ENCODE measurements at places on chromosomes 5 and 9. TPM values are rescaled to one million over a fixed set of nuclear protein-coding genes. Genes with fewer than 3 reads are reported as not detected.
A peak's percentile ranks its signal among the peaks of the same experiment; 100 is the strongest.

SAXO1 gene
- total RNA-seq = not detected

DNA sequence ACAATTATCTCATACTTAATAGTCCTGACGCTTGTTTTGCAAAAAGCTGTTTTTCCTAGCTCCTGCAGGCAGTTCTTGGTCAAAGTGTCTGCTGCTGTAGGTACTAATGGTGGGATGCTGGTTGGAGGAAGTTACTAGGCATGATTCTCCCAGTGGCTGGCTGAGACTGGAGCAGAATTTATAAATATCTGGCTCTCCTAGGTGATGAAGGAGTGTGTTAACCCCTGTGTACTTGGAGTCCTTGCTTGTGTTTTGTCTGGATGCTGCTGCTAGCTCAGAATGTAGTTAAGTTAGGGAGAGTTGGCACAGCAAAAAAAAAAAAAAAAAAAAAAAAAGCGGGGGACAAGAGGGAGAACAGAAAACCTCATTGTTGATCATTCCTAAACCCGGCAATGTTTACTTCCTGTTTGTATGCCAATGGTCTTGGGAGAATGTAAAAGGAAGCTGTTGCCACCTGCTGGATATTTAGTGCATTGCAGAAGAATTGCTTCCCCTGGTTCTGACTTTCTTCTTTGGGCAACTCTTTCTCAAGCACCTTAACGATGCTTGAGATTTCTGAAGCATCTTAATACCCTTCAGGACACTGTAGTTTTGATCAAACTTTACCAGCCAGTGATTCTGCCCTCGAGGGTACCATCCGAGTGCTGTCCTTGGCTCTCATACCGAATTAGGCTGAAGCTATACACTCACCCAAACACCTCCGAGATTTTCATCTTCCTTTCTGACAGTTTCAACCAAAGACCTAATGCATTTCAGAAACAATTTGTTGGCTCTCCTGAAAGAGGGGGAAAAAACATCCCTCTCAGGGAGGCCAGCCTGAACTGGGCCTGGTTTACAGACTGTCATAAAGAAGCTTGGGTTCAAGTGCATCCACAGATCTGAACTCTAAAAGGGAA lies 71.7 kb upstream of the WWC1 start:
- peaks cover 19% of the 10 kb centered on the region for H3K27me3 ChIP-seq
- H3K36me3 ChIP-seq = no peaks in the 10 kb centered on the region
- H3K4me1 ChIP-seq = peaks cover 6% of the 10 kb centered on the region
- peak; percentile 28 for DNase-seq
- H3K27ac ChIP-seq = no peak overlapping the region
- no peak overlapping the region for H3K4me3 ChIP-seq

- no peaks in the 10 kb centered on the region for H3K27me3 ChIP-seq
- H3K27ac ChIP-seq = no peak overlapping the region
- no peaks in the 10 kb centered on the region for H3K4me1 ChIP-seq
- H3K36me3 ChIP-seq = no peaks in the 10 kb centered on the region
- DNase-seq = no peak
Measured at GRCh38 chr9:106885451-106885850, 22.5 kb downstream of the ZNF462 start.

- H3K27me3 ChIP-seq = no peaks in the 10 kb centered on the region
- no peak overlapping the region for H3K4me3 ChIP-seq
- H3K36me3 ChIP-seq = no peaks in the 10 kb centered on the region
- no peak for DNase-seq
- H3K27ac ChIP-seq = no peak overlapping the region
Measured at GRCh38 chr9:70218767-70219166, 40.0 kb upstream of the SMC5 start.

TOPORS gene
- 15.7 TPM for total RNA-seq

- H3K27ac ChIP-seq = no peak overlapping the region
- no peak for DNase-seq
- no peak overlapping the region for H3K4me3 ChIP-seq
- peaks cover 29% of the 10 kb centered on the region for H3K4me1 ChIP-seq
- peaks cover 27% of the 10 kb centered on the region for H3K36me3 ChIP-seq
- peaks cover 26% of the 10 kb centered on the region for H3K27me3 ChIP-seq
Measured at GRCh38 chr9:112041199-112041535, 133.9 kb downstream of the SUSD1 start.

ADGRD2 gene
- not detected for total RNA-seq

DNA sequence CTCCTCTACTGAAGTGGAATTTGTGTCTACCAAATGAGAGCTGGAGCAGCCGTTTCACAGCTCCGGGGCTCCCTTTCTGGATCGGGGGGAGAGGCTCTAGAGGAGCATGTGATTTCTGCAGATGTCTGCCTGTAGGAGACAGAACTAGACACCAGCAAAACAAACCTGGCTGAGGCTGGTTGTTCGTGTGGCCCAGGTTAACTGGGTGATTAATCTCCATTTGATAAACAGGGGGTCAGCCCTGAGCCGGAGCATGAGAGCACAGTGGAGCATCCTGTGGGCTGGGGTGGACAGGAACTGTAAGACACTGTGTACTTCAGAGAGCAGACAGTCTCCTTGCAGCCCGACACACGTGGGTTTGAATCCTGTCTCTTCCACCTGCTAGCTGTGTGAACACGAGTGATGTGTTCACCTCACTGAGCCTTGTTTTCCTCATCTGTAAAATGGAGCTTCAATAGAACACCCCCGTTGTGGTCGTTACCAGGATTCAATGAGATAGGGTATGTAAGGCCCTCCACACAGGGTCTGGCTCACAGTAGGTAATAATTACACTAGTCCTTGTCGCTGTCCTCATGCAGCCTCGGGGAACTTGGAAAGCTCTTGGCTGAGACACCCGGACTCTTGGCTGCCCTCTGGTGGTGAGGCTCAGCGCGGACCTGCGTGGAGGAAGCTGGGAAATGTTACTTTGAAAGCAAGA lies 12.9 kb downstream of the CXCL14 start:
- H3K4me1 ChIP-seq = peaks cover 1% of the 10 kb centered on the region
- H3K27ac ChIP-seq = no peak overlapping the region
- DNase-seq = peak; percentile 46
- H3K27me3 ChIP-seq = peaks cover 5% of the 10 kb centered on the region
- H3K4me3 ChIP-seq = no peak overlapping the region

MARCHF3 gene
- total RNA-seq = 1.9 TPM

DNA sequence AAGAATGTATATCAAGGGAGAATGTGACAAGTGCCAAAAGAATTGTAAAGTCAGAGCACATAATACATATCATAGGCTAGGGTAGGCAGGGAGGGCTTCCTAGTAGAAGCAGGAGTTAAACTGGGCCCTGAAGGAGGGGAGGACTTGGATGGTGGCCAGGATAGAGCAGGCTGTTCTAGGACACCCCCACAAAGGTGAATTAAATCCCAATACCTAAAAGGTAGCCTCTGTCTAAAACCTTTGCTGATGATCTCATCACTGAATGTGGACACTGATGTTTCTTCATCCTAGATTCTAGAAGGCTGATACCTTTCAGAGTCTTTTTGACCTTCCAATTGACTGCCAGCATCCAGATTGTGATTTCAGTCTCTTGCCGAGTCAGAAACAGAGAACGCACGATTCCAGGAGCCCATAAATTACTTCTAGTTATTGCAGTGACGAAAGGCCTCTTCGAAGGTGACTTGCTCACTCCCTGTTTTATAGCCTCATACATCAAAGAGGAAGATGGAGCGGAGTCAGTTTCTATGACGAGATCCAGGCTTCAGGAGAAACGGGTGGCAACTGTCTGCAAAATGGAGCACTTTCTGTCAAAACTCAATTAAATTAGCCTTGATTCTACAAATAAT lies 43.2 kb downstream of the KIF4B start:
- peaks cover 5% of the 10 kb centered on the region for H3K27me3 ChIP-seq
- no peaks in the 10 kb centered on the region for H3K4me1 ChIP-seq
- no peak overlapping the region for H3K27ac ChIP-seq
- DNase-seq = no peak

DNA sequence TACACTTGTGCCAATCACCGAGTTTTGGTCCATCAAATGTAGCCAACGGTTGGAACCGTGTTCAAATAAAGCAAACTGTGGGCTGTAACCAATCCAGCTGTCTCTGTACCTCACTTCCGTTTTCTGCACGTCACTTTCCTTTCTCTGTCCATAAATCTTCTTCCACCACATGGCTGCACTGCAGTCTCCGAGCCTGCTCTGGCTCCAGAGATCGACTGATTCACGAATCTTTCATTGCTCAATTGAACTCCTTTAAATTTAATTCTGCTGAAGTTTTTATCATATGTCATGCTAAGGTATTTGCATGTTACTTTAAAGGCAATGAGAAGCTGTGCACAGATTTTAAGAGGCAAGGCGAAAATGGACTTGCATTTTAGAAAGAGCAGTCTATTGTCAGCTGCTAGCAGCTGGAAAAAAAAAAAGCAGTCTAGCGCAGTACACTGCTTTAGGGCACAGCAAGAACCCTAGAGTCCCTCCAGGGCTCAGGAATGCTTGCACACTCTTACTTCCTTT lies 13.2 kb downstream of the TTC39B start:
- peak overlapping the region; percentile 77 for H3K27ac ChIP-seq
- no peak for DNase-seq
- H3K4me3 ChIP-seq = peak overlapping the region; percentile 37
- no peaks in the 10 kb centered on the region for H3K27me3 ChIP-seq
- H3K4me1 ChIP-seq = peaks cover 59% of the 10 kb centered on the region

Measured in activated T-helper 2 cell treated with anti-CD3 and anti-CD28 coated beads, Interferon-gamma antibody, Interleukin-2, Interleukin-4, amounts not matched to agents 10 μg/mL and 5 μg/mL and 100 μg/mL, durations not matched to agents 14 hours and 24 hours and 36 hours (primary cell).